T-cell (primary cell): ENCODE measurements at places on chromosomes 13 and 19.

- no peak for DNase-seq
Observed at GRCh38 chr19:4969772-4970531, 1.0 kb downstream of the KDM4B start.

DNA sequence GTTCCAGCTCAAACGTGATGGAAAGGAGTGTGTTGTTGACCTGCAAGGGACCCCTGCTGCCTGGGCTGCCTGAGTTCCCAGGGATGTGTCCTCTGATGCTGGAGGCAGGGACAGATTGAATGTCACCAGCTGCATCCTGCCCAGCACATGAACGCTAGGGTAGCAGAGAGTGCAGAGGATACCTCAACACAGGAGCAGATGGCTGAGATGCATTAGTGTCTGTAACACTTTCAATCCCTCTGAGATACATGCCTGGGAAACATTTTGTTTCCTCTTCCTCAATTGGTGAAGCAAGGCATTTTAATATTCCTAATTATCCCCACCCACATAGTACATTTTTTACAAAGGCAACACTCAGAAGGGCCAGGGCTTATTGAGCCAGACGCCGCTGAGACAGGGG, 106.4 kb upstream of the UBL3 start:
- no peak for DNase-seq

GRCh38 chr13:60095300-60095699, 68.4 kb downstream of the DIAPH3 start:
- DNase-seq: no peak

DNA sequence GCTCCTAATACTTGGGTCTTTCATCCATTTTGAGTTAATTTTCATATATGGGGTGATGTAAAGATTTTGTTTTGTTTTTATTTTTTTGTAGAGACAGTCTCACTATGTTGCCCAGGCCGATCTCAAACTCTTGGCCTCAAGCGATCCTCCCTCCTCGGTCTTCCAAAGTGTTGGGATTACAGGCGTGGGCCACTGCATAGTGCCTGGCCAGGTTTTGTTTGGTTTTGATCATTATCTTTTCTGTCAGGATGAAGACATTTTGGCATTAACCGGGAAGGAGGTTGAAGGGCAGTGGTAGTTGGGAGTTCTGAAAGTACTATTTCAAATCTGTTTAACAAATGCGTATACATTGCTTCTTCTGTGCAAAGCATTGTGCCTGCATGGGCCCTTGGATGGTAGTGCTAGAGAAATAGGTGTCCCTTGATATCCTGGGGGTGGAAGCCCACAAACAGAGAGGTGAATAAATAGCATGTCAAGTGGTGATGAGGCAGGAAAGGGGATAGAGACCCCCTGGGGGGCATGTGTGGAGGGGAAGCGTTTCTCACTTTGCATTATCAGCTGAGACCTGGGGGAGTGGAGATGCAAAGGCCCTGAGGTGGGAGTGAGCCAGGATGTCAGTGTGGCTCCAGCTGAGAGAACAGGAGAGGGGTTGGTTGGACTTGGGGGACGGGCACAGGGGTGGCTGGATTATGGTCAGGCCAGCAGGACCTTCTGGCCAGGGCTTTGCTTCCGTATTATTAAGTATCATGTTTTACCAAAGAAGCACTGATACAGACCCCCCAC, 41.4 kb downstream of the GATAD2A start:
- DNase-seq: no peak

DNA sequence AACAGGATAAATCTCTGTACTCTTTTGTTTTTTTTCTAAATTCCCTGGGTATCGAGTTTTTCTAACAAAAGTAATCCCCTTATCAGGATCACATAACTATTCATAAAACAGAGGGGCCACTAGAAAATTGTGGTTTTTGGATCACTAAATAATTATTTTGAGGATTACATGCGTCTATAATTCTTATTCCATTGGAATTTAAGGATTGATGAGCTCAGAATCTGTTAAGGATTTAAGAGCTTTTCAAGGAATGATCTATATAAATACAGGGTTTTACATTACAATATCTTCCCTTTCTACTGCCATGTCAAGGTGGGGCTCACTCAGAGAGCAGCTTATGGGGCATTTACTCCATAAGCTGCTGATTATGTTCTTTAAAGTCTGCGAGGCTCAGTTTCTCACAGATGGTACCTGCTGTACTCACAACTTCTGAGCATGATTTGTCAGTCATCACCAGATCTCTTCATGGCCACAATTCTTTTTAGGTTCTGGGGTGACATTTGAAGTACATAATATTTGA, 449.8 kb downstream of the PCDH17 start:
- no peak for DNase-seq

DNA sequence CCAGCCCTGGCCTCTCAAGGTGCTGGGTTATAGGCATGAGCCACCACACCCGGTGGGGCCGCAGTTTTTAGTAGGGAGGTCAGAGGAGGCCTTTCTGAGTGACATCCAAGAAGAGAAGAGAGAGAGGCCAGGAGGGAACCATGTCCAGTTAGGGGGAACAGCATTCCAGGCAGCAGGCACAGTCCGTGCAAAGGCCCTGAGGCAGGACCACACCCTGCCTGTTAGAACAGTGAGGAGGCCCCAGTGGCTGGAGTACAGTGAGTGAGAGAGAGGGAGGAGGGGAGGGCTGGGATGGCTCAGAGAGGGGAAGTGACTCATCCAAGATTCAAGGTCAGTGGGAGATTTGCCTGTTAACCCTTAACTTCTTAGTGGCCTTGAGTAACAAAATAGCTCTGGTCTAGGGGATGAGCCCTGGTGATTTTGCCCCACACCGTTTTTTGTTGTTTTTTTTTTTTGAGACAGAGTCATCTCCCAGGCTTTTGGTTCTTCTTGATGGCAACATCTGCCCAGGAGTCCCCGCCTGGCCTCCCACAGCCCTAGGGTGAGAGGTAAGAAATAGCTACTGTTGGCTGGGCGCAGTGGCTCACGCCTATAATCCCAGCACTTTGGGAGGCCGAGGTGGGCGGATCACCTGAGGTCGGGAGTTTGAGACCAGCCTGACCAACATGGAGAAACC, 2.7 kb upstream of the PLIN3 start:
- no peak for DNase-seq

DNA sequence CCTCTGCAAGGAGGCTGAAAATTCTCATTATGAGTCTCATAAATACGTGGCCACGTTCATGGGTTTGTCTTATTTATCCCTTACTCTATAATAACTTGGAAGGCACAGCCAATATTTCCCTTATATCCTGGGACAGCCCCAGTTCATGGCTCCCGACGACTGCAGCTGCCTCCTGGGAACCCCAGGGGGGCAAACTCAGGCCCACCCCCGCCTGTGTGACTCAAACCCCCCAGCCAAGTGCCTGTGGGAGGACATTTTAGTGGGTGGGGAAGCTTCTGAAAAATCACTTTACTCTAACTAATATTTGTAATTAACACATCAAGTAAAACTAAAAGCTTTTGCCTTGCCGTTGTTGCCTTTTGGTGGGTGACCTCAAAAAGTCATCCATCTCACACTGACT, 14.3 kb downstream of the RASA3 start:
- no peak for DNase-seq

DNA sequence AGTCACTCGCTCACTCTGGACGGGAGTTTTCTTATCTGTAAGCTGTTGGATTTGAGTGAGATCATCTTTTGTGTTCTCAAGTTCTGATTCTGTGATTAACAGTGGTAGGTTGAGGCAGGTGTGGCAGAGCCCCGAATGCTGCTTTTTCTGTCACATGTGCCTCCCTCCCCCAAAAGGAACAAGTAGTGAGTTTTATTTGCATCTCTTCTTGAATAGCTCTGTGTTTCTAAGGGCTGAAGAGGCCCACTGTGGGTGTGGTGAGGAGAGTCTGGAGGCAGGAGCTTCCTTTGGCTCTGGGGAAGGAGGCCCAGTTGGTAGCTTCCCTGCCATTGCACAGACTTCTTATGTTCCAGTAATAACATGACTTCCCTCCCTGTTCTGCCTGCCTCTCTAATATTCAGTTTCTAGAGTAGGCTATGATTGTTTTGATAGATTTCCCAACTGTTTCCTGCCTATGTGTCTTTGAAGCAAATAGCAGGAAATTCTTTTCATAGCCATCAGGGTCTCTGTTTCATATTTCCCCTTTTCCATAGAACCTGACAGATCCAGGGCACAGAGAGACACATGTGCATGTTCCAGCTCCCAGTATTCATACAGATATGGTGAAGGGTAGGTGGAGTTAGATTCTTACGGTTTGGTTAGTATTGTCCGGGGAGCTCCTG, 23.9 kb upstream of the CXCL17 start:
- no peak for DNase-seq

GRCh38 chr13:75621147-75621546, 15.0 kb upstream of the LMO7 start:
- no peak for DNase-seq

GRCh38 chr13:53015971-53016370, 12.6 kb upstream of the OLFM4 start:
- DNase-seq: no peak

- DNase-seq: no peak
Observed at GRCh38 chr13:81682081-81682630, 1341.2 kb upstream of the SPRY2 start.

DNA sequence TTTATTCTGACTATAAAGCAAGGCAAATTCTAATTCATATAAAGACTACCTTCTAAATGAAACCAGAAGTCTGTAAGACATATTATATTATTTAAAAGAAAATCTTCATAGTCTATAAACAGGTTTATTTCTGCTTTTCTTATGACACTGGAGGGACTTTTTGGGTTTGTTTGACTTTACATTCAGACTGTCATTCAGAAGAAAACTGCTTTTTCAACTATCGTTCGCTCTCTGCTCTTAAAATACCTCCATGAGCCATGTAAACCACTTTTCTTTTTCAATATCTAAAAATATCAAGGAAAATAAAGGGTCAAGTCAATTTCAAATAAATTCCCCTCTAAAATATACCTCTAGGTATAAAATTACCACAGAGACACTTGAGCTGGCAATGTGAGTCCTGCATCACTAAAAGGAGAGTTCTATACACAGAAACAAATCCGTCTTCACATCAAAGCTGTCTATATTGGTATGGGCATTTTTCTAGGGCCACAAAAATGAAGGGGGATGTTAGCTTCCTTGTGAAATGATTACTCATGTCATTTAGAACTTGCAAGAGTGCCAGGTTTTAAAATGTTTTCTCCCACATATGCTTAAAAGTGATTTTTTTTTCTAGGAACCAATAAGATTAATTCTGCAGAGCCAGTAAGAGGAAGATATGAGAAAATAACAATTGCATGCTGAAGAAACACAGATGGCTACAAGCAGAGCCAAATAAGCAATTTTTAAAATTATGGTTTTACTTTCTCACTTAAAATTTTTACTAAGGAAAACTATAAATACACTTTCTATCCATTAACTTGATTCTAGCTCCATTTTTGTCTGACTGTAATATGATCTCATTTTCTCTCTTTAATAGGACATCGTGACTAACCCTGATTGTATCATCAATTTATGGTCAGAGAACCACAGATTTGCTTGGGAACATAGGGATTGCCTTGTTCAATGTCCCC, 181.8 kb downstream of the TBC1D4 start:
- no peak for DNase-seq

GRCh38 chr13:97249796-97250495, 27.8 kb downstream of the MBNL2 start:
- DNase-seq: no peak

DNA sequence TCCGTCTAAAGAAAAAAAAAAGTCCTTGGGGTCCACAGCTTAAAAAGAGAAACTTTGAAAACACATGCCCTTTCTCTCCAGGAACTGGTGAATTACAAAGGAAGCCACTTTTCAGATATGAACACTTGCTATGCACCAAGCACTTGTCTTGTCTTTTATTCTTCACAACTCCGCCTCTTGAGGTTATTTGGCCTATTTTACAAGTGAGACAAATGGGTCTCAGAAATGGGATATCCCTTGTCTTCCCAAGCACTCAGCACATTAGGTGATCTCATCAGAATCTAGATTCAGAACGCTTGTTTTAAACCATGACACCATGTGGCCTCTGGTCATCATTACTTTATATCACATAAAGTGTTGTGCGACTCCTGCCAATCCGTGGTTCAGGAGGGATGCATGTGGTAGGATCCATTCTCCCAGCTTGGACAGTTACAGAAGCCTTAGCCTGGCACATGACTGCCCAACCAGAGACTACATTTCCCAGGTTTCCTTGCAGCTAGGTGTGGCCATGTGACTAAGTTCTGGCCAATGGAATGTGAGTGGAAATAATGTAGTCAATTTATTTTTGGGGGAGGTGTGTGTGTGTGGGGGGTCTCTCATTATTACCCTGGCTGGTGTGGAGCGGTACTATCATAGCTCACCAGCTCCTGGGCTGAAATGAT, 13.9 kb downstream of the TSKS start:
- no peak for DNase-seq

DNA sequence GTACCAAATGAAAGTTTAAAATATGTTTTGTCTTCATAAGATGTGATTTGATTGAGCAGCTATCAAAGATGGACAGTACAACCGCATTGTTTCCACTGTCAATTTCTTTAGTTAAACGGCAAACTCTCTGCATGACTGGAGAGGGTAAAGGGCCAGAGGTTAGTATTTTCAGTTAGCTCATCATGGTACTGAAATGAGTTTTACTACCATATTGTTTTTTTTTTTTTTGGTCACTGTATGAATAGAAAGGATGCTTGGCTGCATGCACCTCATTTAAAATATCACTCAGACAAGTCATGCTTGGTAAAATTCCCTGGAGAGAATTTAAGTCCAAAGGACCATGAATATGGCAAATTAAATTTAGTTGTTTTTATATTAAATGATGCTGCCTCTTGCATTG, 942.1 kb upstream of the SPRY2 start:
- no peak for DNase-seq

DNA sequence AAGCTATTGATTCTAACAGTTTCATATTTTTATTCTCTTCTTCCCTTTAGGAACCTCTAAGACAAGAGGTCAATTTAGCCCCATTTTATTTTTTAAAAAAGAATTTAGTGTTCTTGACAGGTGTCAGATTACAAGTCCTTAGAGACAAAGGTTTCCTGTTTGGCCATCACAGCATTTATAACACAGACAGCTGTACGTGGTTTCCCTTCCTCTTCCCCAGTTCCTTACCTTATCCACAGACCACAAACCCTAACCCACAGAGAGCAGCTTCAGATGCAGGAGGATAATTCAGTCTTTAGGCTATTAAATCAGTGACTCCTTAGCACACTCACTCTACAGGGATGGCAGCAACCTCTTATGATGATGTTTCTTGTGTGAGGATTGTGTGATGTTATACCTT, 1210.1 kb downstream of the DIAPH3 start:
- DNase-seq: no peak

GRCh38 chr19:934197-934840, 8.5 kb downstream of the ARID3A start:
- DNase-seq: no peak
